ENCODE measurements at places on chromosomes 3 and 15.

DNA sequence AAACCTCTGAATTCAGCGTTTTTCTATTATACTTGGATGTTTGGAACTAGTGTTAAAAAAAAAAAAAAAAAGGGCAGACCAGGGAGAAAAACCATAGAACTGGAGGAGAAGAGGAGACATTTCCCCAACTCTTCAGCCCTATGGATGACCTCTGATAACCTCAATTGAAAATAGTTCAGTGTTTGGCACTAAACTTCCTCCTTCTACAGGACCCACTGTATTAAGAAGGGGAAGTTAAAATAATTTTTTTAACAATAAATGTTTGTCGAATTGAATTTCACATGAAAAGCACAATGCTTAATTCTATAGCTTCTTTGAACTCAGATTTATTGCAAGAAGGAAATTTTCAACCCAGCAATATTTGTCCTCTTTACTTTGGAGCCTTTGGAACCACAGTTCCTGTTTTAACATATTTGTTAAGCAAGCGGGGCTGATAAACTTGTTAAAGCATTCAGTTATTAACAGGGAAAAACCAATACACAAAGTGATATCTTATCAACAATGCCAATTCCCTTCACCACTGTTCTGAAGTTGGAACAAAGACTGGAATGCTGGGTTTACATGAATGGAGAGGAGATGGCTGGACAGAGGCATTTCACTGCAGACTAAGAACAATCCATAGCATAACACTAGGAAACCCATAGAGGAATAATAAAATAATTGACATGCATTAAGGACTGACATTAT is 3.1 kb upstream of the A4GNT start:
- no peak for DNase-seq

DNA sequence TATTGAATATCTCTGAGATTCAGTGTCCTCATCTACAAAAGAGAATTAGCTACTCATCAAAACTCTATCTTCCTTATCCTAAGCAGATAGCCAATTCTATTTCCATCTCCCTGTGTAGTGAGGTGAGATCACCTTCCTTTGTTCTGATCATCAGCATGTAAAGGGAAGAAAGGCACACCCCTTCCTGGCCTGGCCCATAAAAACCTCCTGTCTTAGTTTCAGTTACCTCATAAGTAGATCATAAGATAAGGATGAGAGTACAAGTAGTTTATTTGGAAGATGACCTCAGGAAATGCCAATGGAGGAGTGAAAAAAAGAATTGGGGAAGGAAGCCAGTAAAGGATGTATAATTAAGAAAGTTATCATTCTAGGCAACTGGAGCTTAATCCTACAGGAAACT is 114.5 kb upstream of the GADL1 start:
- no peak for DNase-seq

DNA sequence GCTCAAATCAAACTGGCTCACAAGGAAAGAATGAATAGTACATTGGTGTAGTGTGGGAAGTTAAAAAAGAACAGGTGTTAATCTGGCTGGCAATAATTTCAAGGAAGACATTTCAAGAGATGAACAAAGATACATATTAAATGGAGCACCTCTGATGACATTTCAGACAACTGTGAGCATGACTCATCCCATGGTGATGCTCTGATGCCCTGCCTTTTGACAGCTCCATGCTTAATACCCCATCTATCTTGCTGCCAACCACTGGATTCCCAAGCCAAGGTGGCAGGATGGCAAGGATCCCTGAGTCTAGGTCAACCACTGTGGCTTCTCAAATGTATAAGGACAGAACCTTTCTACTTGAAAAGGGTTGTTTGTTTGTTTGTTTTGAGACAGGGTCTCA is 29.3 kb downstream of the LRRC2 start:
- no peak for DNase-seq

GRCh38 chr3:29976871-29977270 is 629.5 kb upstream of the TGFBR2 start:
- no peak for DNase-seq

GRCh38 chr3:33962396-33962795 is 164.0 kb downstream of the PDCD6IP start:
- DNase-seq: no peak

- no peak for DNase-seq
Measured at GRCh38 chr3:106957029-106957428, 420.2 kb upstream of the CCDC54 start.

GRCh38 chr15:42456971-42457370 is 34.0 kb downstream of the ZNF106 start:
- DNase-seq: no peak

- DNase-seq: no peak
Measured at GRCh38 chr3:139319428-139320402, 24.1 kb upstream of the MRPS22 start.

- no peak for DNase-seq
Measured at GRCh38 chr3:141094790-141095545, 43.8 kb downstream of the SPSB4 start.

DNA sequence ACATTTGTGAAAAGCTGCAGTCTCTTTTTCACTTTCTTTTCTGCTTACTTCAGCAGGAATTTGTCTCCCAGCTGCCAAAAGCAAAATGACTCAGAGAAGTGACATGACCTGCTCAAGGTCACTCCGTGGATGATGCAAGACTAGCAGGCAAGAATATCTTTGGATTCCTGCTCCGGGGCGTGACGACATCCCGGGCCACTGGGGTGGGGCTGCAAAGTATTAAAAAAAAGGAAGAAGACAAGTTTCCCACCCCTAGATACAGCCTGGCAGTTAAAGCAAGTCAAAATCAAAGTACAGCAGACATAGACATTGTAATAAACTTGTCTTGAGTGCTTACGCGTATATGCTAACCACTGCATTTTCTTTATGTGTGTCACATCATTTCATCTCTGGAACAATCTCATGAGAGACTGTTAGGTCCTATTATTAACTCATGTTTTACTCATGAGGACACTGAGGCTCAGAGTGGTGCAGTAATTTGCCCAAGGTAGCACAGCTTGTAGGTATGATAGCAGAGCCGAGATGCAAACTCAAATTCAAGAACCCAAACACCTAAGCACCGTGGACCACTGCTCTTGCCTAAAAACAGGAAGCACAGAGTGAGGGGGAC is 485.2 kb upstream of the PROK2 start:
- DNase-seq: no peak

- DNase-seq: no peak
Measured at GRCh38 chr3:3053974-3054373, 56.2 kb downstream of the IL5RA start.

DNA sequence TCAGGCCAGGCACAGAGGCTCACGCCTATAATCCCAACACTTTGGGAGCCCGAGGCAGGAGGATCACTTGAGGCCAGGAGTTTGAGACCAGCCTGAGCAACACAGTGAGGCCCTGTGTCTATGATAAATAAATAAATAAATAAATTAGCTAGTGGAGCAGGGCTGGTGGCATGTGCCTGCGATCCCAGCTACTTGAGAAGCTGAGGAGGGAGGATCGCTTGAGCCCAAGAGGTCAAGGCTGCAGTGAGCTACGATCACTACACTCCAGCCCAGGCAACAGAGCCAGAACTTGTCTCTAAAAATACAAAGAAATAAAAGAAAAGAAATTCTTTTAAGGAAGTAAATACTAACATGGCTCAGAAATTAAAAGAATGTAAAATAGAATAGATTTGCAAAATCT is 91.8 kb downstream of the LIPC start:
- DNase-seq: no peak

Data from activated gamma-delta T cell treated with anti-CD3 and anti-CD28 coated beads, Interleukin-2, amount 50 U/mL, for 16 hours (primary cell).